Smooth muscle cell of the pulmonary artery (primary cell): ENCODE measurements at places on chromosomes 4 and X. TPM values are rescaled to one million over a fixed set of nuclear protein-coding genes. Genes with fewer than 3 reads are reported as not detected.

PFKFB1 gene
- total RNA-seq: 0.03 and 0.07 TPM in 2 replicates

SPANXC gene
- not detected in 2 replicates for total RNA-seq

LIMCH1 gene
- total RNA-seq: 33.4 and 47.0 TPM in 2 replicates

RBM46 gene
- under 0.01 TPM in 1 of 2 replicates, not detected in the other for total RNA-seq

SUPT20HL1 gene
- total RNA-seq: 0.07 TPM in 1 of 2 replicates, not detected in the other

S100G gene
- not detected in 2 replicates for total RNA-seq

PNCK gene
- total RNA-seq: 0.72 and 3.1 TPM in 2 replicates

GPR34 gene
- total RNA-seq: 0.07 TPM in 1 of 2 replicates, not detected in the other

MTNR1A gene
- total RNA-seq: not detected in 2 replicates

WDR13 gene
- 117 and 134 TPM in 2 replicates for total RNA-seq

GUCY1A1 gene
- 0.69 and 3.2 TPM in 2 replicates for total RNA-seq

PHF8 gene
- 15.9 and 16.1 TPM in 2 replicates for total RNA-seq

FGFR3 gene
- total RNA-seq: 0.20 and 0.59 TPM in 2 replicates

NRK gene
- 0.26 and 1.1 TPM in 2 replicates for total RNA-seq

SPANXA2 gene
- total RNA-seq: not detected in 2 replicates

PPA2 gene
- total RNA-seq: 65.6 and 66.3 TPM in 2 replicates

RNF212 gene
- total RNA-seq: 2.5 and 15.3 TPM in 2 replicates

CXCL3 gene
- 1.5 and 9.0 TPM in 2 replicates for total RNA-seq

AKAP14 gene
- total RNA-seq: not detected in 2 replicates

HPGDS gene
- not detected in 2 replicates for total RNA-seq

SLC25A14 gene
- total RNA-seq: 8.5 and 9.9 TPM in 2 replicates

CXCL6 gene
- total RNA-seq: 19.6 and 184 TPM in 2 replicates

SH2D1A gene
- total RNA-seq: not detected in 2 replicates

GRIA3 gene
- total RNA-seq: 8.4 and 21.5 TPM in 2 replicates

UGT2A3 gene
- total RNA-seq: not detected in 2 replicates

MAGEB17 gene
- total RNA-seq: not detected in 2 replicates

PRDM5 gene
- 8.2 and 10.1 TPM in 2 replicates for total RNA-seq

ADGRL3 gene
- total RNA-seq: 0.56 and 7.9 TPM in 2 replicates

UGT2B7 gene
- not detected in 2 replicates for total RNA-seq

GLUD2 gene
- 1.7 and 2.0 TPM in 2 replicates for total RNA-seq

TBC1D8B gene
- 24.2 and 32.2 TPM in 2 replicates for total RNA-seq

CLGN gene
- 0.07 and 4.3 TPM in 2 replicates for total RNA-seq

FAM9B gene
- not detected in 2 replicates for total RNA-seq

SFRP2 gene
- total RNA-seq: 0.13 TPM in 2 replicates

IL2 gene
- total RNA-seq: not detected in 2 replicates

HAND2 gene
- total RNA-seq: 5.4 and 6.9 TPM in 2 replicates

FAM200B gene
- total RNA-seq: 18.5 and 32.1 TPM in 2 replicates

FGFBP2 gene
- total RNA-seq: not detected in 2 replicates

SLC39A8 gene
- 3.1 and 22.7 TPM in 2 replicates for total RNA-seq

SSX2 gene
- total RNA-seq: not detected in 2 replicates

PDE6B gene
- 0.39 and 0.79 TPM in 2 replicates for total RNA-seq

MTMR8 gene
- total RNA-seq: 0.07 and 0.46 TPM in 2 replicates

PCYT1B gene
- 0.76 and 0.91 TPM in 2 replicates for total RNA-seq

PAGE4 gene
- total RNA-seq: not detected in 2 replicates

DIPK2B gene
- total RNA-seq: under 0.01 TPM in 1 of 2 replicates, not detected in the other

ATP1B4 gene
- total RNA-seq: not detected in 2 replicates

LIN54 gene
- 10.9 and 11.3 TPM in 2 replicates for total RNA-seq

DTHD1 gene
- not detected in 2 replicates for total RNA-seq

NR3C2 gene
- 1.4 and 4.5 TPM in 2 replicates for total RNA-seq
